ENCODE measurements at places on chromosomes 7 and 10.
A peak's percentile ranks its signal among the peaks of the same experiment; 100 is the strongest.

- no peak for DNase-seq
Measured at GRCh38 chr10:77520995-77521394, 116.6 kb downstream of the KCNMA1 start.

- DNase-seq, result no peak
Measured at GRCh38 chr7:106504645-106505044, 156.3 kb downstream of the CCDC71L start.

DNA sequence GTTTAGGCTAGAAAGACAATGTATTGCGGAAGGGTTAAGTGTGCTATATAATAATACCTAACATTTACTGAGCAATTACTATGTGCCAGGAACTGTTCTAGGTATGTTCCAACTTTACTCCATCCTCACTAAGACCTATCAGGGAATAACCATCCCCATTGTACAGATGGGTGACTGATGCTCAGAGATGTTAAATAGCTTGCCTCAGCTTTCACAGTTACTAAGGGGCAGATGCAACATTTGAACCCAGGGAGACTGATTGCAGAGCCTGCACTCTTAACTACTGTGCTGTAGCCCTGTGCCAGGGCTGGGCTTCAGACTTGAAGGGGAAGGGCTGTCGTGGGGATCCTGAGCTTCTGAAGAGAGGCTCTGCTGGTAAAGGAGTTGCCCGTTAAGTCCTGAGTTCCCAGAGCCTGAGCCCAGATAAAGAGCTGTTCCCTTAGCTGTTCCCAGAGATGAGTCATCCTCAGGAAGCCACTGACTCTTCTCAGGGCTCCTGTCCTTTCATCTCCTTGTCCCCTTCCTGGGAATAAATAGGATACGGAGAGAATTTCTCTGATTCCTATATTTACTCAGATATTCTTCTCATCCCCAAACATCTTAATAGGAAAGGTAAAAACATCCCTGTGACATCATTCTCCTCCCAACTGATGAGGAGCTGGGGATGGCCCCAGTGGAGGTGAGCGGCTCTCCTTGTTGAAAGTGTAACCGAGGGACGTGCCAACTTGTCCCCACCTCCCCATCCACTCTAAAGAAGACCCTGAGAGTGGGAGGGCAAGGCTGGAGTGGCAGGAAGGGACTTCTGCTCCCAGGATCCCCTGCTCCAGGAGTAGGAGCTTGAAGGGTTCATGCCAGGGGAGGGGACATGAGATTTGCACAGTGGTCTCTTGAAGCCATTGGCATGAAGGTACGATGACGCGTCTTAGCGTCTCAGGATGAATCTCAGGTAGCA, 28.0 kb upstream of the HABP2 start:
- DNase-seq, result no peak

GRCh38 chr7:149423449-149424110, 37.3 kb downstream of the ZNF777 start:
- no peak for DNase-seq

- DNase-seq, result peak; percentile 43
Measured at GRCh38 chr10:102673819-102674511, 29.7 kb downstream of the TRIM8 start.

DNA sequence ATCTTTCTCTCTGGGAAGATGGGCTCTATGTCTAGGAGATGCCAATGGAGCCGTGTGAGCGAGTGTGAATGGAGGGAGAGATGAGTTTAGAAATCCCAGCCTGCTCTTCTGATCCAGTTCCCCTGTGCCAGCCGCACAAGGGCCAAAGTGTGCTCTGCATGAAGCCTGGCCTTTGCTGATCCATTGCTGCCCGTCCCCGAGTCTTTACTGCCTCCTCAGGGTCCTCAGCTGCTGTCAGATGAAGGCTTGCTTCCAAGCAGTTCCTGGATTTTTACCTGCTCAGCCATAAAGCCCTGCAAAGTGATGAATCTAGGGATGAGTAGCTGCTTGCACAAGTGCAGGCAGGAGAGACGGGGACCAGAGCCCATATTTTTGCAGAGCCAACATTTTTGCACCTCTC, 115.9 kb downstream of the ZMIZ1 start:
- DNase-seq, result no peak

- no peak for DNase-seq
Measured at GRCh38 chr10:59857921-59858320, 48.4 kb downstream of the CCDC6 start.

DNA sequence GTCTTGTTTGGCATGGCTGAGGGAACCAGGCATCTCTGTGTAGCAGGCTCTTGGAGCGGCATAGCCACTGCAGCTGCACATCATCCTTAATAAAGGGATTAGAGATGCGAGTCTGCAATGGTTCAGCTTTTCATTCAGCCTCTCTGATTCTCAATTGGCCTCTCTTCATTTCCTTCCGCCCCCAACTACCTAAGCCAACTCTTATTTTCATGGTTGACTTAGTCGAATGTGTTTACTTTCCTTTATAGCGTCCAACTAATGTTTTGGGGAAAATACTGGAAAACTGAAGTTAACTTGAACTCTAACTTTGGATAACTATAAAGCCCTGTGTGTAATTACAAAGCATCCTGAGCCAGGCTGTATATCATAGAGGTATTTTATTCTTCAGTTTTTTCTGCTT, 202.2 kb upstream of the KIAA1217 start:
- no peak for DNase-seq

DNA sequence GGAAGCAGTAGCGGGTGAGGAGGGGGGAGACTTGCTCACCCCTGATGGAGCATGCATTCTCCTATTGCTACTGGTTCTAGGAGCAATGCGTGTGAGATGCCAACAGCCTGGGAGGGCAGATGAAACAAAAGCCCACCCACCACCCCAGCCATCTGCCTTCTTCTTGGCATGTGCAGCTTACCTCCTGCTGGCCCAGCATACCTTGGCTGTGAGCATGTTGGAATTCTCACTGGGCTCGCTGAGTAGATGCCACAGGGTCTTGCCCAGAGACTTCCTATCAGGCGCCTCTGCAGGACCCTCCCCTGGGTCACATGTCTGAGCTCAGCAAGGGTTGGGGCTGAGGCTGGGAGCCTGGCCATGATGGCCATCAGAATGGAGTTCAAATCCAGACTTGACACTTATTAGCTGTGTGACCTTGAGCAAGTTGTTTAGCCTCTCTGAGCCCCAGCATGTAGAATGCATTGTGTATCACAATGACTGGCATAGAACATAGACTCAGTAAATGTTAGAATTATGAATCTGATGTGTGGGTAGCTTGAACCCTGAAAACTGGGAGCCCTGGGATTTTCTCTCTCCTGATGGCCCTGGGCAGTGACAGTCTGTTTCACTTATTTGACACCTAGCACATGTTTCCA, 38.2 kb downstream of the CDH23 start:
- DNase-seq, result no peak

- DNase-seq, result no peak
Measured at GRCh38 chr7:50721160-50721559, 61.5 kb downstream of the GRB10 start.

- DNase-seq, result no peak
Measured at GRCh38 chr7:151113344-151114150, 27.3 kb downstream of the AGAP3 start.

DNA sequence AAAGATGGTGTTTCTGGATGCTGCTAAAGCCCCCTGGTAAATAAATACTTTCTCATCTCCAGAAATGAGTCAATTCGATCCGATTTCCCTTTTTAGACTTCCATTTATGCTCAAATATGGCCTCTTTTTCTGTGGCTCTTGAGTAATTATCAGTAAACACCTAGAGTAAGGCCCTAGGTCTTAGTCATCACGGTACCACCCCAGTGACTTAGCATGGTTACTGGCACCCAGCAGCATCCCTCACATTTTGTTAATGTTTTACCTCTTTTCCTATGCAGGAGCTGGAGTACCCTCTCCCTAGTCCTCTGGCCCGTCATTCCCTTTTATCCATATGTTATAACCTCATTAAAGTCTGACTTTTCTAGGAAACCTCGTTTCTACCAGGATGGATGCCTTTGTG, 19.5 kb downstream of the CHN2 start:
- DNase-seq, result no peak

- DNase-seq, result no peak
Measured at GRCh38 chr7:44281811-44282600, 43.4 kb downstream of the CAMK2B start.

GRCh38 chr10:50550291-50550839, 73.4 kb downstream of the SGMS1 start:
- DNase-seq, result no peak

DNA sequence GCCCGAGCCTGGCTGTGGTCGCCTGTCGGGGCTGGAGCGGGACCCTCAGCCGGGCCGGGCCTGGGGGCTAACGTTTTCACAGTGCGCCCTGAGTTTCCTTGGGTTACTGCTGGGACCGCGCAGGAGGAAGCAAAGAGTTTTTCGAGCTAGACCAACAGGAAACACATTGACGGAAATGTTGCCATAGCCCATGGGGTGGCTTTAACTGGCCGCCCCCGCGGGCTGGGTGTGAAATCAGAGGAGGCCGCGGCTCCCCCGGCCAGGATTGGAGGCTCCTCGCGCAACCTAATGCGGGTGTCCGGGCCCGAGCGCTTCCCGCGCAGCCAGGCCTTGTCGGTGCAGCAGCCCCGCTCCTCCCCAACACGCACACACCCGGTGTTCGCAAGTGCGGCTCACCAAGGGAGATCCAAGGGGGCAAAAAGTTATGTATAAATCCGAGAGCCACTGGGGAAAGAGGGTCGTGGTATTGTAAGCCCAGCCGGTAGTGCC, 1.9 kb downstream of the HHEX start:
- no peak for DNase-seq

GRCh38 chr7:80770061-80770460, 131.6 kb downstream of the CD36 start:
- no peak for DNase-seq

- no peak for DNase-seq
Measured at GRCh38 chr10:61399406-61399805, 53.8 kb downstream of the TMEM26 start.

GRCh38 chr7:87876869-87877234, 559 bp downstream of the DBF4 start:
- peak; percentile 21 for DNase-seq

DNA sequence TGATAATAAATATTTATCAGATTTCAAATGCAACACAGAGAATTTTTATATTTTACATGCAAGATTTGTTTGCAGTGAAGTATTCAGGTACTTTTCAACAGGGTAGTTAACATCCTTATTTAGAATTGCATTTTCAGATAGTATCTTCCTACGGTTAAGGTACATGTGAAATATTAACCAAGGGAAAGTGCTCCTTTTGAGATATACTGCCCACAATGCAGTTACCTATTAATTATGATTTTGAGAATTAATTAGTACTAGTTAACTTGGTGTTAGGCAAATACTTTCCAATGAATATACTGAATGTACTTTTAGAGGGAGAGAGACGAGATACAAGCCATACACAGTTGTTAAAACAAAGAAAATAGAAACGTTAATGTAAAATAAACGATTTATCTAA, 206.2 kb upstream of the YAE1 start:
- DNase-seq, result no peak

GRCh38 chr7:127812540-127812939, 160.5 kb downstream of the SND1 start:
- DNase-seq, result no peak

DNA sequence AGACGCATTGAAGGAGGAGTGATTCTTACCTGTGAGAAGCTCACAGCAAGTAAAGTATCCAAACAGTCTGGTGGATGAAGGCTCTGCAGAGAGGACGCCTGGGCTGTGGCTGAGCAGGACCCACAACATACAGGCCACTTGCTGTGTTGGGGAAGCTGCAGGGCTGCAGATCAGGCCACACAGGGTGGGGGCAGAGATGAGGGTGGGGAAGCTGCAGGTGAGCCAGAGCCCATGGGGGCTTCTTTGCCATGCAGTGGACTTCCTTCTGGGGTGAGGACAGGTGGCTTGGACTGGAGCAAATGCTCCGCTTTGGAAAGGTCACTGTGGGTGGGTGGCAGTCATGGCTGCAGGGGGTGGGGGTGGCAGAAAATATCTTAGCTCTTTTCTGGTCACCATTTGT, 214.8 kb downstream of the GLRX3 start:
- DNase-seq, result no peak

- DNase-seq, result no peak
Measured at GRCh38 chr7:122289426-122289825, 15.1 kb downstream of the FEZF1 start.

Data from activated T-helper 1 cell treated with Interleukin-2 at 50 U/mL for 16 hours (primary cell).